DMS79 (cell line): ENCODE measurements at places on chromosomes 4 and X.

DNA sequence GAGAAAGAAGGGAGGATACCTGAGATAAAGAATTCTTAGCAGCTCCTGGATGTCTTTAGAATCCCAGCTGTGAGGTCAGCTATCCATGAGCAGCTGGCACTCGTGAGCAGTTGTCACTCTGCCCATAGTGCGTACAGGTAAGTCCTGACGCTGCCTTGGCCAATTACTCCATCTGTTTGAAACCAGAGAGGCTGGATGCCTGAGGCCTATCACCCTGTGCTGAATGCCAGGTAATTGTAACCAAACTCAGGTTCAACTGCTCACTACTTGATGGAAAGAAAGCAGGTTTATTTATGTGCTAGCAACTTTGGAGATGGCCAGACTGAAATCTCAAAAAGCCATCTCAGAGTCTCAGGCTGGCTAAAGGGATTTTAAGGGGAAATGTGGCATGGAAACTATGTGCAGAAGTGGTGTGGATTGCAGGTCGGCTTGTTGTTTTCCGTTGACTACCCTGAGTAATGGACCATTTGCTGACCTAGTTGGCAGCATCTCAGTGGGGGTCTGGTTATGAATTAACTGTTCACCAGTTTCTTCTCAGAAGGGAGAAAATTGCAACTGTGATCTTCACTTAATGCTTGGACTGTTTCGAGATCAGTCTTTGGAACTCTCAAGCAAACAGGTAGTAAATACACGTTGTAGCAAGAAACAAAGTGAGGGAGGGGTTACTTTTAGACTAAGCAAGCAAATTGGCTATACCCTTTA is 1614.0 kb upstream of the PCDH10 start:
- no peak for DNase-seq

DNA sequence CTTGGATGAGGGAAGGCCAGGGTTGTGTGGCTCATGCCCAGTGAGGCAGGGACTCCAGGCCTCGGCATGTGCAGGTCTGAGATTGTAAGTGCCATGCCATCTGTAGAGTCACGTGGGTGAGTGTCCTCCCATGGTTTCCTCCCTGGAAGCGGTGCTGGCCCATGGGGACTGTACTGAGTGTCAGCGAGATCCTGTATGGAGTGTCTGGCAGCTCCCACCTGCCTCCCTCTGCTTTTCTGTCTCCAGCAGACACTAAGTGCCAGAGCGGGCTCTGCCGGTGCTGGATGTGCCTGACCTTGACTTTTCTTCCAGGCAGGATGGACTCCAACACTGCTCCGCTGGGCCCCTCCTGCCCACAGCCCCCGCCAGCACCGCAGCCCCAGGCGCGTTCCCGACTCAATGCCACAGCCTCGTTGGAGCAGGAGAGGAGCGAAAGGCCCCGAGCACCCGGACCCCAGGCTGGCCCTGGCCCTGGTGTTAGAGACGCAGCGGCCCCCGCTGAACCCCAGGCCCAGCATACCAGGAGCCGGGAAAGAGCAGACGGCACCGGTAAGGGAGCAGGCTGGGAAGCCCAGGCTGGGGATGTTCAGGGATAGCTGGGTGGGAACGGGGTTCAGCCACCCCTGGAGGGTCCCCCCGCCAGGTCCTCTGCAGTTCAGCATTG is 7.6 kb downstream of the WFS1 start:
- no peak for DNase-seq

- no peak for DNase-seq
Measured at GRCh38 chr4:126630230-126630629, 1002.5 kb upstream of the INTU start.

GRCh38 chrX:30183554-30183953 is 31.8 kb upstream of the MAGEB2 start:
- no peak for DNase-seq

DNA sequence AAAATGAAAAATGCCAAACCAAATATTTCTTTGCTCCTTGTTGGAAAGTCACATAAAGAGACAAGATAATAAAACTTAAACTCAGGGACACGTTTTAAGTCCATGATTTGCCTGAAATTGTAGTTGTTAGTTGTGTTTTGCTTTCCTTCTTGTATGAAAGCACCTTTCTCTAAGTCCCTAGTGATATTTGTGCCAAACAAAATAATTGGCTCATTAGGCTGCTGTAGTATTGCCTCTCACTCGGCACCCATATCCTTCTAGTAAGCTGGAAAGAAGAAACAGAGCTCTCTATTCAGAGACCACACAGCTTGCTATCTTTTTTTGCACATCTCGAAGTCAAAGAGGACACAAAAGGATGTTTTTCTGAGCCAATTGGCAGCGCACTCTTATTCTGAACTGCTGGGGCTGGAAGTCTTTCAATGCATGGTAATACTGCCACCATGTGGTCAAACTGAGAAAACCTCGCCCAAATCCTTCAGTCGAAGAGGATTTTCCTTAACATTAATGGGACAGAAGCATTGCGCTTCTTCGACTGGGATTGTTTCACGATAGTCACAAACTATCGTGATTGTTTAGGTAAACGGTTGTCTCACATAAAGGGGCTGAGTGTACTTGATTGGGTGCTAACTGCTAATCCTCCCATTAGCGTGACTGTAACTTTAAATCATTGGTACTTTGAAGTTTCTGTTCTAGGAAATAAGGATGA is 571.9 kb upstream of the LCORL start:
- DNase-seq: no peak

DNA sequence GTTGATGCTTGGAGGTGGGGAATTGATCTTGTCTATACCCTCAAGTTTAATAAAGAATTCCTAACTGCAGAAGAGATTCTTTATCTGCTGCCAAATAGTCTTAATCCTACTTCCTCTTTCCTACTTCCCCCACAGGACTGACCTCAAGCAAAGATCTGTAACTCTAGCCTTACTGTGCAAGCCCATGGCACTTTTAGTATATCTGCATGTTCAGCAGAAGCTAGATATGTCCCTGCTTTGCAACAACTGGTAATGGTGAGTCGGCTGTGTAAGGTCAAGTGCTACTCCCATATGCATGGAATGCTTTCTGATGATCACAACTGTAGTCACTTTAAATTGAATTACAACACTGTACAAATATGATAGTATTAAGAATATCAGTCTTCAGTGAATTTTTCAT is 26.3 kb upstream of the PDS5A start:
- no peak for DNase-seq

GRCh38 chrX:135347381-135348016 is 38.2 kb downstream of the ETDC start:
- no peak for DNase-seq

- no peak for DNase-seq
Measured at GRCh38 chr4:39486221-39486804, 27.5 kb downstream of the LIAS start.

DNA sequence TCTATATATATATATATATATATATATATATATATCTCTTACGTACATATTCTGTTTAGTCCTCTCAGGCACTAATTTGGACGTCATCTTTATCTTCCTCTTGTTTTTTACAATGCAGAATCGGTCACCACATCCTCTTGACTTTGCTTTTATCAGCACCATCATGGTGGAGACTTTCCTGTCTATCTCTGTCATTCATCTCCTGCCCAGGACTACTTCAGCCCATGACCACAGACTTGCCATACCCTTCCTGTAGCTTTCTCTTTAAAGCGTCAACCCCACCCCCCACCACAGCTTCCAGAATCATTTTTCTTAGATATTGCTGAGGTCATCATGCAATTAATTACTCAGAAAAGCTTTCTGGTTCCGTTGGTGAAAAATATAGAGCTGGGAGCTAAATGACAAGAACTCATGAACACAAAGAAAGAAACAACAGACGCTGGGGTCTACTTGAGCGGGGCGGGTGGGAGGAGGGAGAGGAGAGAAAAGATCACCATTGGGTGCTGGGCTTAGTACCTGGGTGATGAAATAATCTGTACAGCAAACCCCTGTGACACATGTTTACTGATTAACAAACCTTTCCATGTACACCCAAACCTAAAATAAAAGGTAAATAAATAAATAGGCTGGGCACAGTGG is 30.5 kb upstream of the PRKX start:
- DNase-seq: no peak

- no peak for DNase-seq
Measured at GRCh38 chrX:150543230-150544155, 24.9 kb upstream of the MTM1 start.

GRCh38 chr4:100340512-100341485 is 150.5 kb upstream of the DDIT4L start:
- DNase-seq: no peak

DNA sequence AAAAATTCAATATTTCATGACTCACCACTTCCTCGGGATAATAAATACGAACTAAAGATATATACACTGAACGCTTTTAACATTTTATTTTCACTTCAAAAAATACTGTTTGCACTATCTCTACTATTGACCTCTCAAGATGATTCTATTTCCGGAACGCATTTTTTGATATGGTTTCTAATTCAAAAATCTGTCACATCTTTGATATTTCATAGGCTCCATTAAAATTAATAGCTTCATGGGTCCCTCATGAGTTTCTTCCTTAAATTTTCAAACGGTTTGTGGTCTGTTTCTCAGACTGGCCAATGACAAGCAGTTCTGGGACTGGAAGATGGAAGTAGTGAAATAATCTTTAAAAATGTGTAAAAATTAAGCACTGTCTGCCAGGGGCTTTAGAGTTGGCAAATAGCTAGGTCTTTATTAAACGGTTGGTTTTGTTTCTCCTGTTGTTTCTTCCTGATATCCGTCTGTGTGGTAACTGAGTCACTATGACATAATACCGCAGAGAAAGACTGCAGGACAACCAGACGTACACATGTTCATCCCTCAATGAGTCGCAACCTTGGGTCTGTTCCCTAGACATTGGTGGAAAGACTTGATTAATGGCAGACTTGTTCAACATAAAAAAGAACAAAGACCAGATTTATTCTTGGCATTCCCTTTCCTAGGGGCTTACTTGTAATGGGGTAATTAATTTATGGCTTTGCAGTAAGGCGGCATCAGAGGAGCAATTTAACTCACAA is 133.8 kb downstream of the PALLD start:
- DNase-seq: no peak

DNA sequence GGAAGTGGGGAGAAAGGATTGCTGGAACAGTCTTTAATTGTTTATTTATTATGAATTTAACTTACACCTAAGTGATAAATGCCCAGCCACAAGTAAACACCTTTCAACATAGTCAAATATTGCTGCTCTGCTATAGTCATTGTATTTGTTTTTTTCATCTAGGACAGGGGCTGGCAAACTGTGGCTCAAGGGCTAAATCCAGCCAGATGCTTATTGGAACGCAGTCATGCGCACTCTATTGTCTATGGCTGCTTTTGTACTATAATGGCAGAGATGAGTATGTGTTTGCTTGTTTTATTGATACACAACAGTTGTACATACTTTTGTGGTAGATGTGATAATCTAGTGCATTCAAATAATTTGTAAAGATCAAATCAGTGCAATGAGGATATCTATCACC is 95.3 kb downstream of the ZAR1 start:
- no peak for DNase-seq

GRCh38 chr4:158067646-158068045 is 105.2 kb downstream of the GASK1B start:
- DNase-seq: no peak

DNA sequence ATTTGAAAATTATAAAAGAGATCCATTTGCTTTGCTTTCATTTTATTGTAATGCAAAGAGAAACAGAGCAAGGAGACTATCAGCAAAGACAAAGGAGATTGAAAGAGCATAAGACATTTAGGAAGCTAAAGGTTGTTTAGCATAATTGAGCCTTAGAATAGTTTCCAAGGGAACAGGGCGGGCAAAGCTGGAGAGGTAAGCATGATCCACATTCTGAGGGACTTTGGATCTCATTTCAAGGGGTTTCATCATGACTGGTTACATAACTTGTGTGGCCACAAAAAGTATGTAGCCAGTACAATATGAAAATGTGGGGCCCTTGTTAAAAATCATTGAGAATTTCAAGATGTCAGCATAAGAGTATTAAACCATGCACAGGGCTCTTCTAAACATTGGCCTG is 406.5 kb downstream of the RPA4 start:
- DNase-seq: no peak

DNA sequence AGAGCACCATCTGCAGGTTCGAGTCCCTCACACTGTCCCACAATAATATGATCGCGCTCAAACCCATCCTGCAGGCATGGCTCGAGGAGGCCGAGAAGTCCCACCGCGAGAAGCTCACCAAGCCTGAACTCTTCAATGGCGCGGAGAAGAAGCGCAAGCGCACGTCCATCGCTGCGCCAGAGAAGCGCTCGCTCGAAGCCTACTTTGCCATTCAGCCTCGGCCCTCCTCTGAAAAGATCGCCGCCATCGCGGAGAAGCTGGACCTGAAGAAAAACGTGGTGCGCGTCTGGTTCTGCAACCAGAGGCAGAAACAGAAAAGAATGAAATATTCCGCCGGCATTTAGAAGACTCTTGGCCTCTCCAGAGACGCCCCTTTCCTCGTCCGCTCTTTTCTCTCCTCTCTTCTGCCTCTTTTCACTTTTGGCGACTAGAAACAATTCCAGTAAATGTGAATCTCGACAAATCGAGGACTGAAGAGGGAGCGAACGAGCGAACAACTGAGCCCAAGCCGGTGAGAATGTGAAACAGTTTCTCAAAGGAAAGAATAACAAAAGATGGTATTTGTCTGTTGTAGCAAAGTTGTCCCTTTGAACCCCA is 1.9 kb downstream of the POU4F2 start:
- DNase-seq: no peak

GRCh38 chr4:139223682-139224317 is 46.8 kb upstream of the ELF2 start:
- no peak for DNase-seq

- no peak for DNase-seq
Measured at GRCh38 chr4:111595456-111595855, 549.8 kb upstream of the FAM241A start.

GRCh38 chrX:107934262-107934661 is 47.9 kb downstream of the TEX13B start:
- DNase-seq: no peak

- no peak for DNase-seq
Measured at GRCh38 chr4:98778206-98778605, 119.8 kb upstream of the TSPAN5 start.
